ENCODE measurements at places on chromosomes 6 and 20. TPM values are rescaled to one million over a fixed set of nuclear protein-coding genes. Genes with fewer than 3 reads are reported as not detected.

Gene CD40
- 6.0 TPM for total RNA-seq

Gene LRRC73
- total RNA-seq, result 0.53 TPM

Gene CAP2
- total RNA-seq, result not detected

Gene TDP2
- total RNA-seq, result 50.8 TPM

Gene C6orf15
- not detected for total RNA-seq

Gene PTPRT
- total RNA-seq, result not detected

DNA sequence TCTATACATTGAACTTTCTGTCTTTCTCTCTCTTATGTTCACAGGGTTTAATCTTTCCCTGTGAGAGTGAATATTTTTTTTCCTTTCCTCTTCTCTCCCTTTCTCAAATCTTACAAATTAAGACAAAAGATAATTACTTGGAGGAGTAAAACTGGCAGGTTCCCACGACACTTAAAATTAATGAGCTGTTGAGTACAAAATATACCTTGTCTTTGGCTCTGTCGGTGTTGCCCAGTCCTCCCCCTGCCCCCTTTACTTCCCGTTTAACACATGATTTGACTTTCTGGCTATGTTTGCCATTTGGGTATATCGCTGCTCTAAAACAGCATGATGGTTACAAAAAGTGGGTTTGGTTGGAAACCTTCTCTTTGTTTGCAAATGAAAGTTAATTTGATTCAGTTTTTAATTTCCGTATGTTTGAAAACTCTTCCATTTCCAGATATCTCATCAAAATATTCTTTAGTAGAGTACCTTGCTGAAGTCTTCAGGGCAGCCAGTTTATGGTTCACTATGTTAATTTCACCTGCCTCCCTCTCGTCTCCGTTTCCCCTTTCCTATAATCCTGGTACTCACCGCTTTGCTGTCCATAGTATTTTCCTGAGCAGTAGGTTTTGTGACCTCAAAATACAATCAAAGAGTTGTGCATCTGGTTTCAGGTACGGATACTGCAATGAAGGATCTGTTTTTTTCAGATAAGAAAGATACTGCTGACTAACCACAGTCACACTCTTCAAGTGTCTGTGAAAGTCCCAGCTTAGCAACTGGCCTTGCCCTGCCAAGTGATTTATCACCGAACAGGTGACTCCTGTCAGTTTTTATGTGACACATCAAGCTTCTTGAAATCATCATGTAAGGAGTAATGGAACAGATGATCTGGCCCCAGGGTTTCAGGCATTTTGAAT is 181.2 kb downstream of the DTNBP1 start:
- DNase-seq, result no peak

- no peak for DNase-seq
Observed at GRCh38 chr6:54020334-54020733, 90.9 kb upstream of the MLIP start.

DNA sequence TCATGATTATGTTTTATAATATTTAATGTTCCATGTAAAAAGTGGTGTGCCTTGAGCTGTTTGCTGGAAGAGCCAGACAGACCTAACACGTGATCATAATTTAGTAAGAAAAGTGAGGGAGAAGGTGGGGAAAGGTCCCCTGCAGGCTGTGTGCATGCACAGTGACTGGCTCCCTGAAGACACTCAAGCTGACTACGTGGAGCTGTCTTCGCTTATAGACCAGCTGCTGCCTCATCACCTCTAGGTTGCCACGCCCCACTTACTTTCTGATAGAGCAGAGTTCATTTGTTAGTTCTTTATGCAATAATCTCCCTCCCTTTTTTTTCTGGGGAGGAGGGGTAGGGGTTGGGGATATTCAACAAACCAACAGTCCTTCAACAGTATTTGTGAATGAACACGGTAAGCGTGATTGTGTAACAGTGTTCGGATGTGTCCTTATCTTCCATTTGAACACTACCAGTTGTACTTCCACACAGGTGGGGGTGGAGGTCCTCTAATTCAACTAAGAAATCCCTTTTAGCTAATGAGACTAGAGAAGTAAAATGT is 157.3 kb downstream of the BACH2 start:
- no peak for DNase-seq

- DNase-seq, result no peak
Observed at GRCh38 chr20:17497821-17498580, 33.2 kb downstream of the BFSP1 start.

- DNase-seq, result no peak
Observed at GRCh38 chr6:57201718-57202117, 20.4 kb downstream of the RAB23 start.

DNA sequence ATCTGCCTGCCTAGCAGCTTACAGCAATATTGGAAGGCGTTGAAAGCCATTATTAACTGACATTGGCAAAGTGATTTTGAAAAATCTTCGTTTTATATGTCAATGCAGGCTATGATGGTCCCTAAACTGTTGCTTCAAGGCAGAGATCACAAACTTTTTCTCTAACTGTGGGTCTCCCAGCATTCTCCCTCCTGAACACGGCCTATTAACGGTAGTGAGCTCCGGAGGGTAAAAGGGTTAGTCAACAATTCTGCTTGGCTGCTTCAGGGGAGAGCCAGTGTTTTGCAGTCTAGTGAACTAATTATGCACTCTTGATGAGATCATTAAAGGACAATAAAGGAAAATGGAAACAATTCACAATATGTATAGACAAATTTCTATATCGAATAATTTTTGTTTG is 261.8 kb upstream of the QKI start:
- no peak for DNase-seq

GRCh38 chr20:51043811-51044210 is 20.9 kb upstream of the KCNG1 start:
- DNase-seq, result no peak

- DNase-seq, result peak; percentile 21
Observed at GRCh38 chr6:107489636-107490565, at the start of gene SOBP. Gene SOBP, plus strand, starts transcription at chr6:107490117. Its CDS starts 500 bp downstream, at chr6:107490617.

- no peak for DNase-seq
Observed at GRCh38 chr20:34163307-34163706, 51.3 kb upstream of the EIF2S2 start.

DNA sequence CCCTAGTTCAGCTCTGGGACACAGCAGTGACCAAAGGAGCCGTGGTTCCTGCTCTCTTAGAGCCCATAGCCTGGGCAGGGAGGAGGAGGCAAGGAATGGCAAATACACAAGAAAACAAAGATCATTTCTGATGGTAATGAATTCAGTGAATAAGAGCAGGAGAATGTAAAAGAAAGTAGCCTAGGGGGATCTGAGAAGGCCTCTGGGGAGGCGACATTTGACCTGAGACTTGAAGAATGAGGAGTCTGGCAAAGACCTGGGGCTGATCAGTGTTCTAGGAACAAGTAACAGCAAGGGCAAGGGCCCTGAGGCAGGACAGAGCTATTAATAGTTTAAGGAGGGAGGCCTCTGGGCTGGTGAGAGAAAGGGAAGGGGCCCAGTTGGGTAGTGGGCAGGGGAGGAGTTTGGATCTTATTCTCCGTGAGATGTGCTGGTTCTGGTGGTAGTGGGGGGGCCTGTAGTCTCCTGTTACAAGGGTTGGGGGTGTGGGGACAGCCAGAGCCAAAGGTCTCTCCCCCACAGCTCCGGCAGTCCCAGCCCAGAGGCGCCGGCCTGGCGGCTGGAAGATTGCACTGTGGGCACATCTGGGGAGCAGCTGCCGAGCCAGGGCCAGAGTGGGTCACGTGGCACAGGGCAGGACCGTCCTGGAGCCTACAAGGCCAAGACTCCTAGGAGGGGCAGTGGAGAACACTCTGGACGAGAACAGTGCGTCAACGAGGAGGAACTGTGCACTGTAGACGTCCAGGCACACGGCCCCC is 9.3 kb upstream of the ID1 start:
- no peak for DNase-seq

DNA sequence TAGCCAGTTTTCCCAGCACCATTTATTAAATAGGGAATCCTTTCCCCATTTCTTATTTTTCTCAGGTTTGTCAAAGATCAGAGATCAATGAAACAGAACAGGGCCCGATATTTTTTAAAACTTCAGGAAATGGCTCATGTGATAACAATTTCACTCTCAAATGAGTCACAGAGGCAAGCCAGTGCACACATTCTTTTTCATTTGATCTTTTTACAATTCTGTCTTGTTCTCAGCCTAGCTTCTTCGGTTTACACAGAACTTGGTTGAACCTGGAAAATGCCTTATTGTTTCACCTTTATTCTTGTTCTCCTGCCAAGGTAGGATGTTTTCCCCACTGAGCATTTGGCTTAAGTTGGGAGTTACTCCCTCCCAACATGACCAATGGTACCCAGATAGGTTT is 258.9 kb downstream of the COL12A1 start:
- no peak for DNase-seq

- no peak for DNase-seq
Observed at GRCh38 chr20:11553603-11554002, 364.1 kb upstream of the BTBD3 start.

DNA sequence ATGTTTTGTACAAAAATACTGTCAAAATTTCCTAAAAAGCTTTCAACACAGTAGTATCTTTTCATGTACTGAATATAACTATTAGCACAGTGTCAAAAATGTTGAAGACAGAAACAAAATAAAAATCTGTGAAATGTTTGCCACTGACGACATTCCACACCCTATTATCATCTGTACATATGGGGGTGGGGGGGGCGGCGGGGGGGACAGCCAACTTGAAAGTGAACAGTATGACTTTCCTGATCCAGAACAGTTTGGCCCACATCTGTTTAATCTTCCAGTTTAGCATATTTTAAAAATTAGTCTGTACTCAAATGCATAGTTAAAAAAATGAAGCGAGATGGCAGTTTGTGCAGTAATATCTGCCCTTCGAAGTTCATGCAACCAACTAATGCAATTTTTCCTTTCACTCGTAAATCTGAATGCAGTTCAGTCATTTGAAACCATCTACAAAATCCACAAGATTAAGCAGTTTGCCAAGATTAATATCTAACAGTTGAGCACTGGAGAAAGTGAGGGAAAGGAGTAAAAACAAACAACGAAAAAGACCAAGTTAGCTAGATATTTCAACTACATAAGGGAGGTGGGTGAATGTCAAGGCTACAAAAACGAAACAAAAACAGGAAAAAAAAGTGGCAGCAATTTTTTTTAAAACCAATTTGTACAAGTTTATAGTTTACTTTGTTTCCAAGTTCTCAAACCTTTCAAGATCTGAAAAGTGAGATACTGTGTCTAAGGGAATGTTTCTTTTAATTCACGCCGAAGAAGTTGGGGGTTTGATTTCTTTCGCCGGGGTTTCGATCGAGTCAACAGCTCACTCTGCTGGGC is 1.9 kb downstream of the CITED2 start:
- no peak for DNase-seq
